ENCODE measurements at places on chromosomes 5 and 9.

- DNase-seq: no peak
Observed at GRCh38 chr9:135515083-135515951, 5.9 kb upstream of the LCN1 start.

GRCh38 chr5:131758520-131758900 lies 38.3 kb downstream of the FNIP1 start:
- no peak for DNase-seq

- DNase-seq: no peak
Observed at GRCh38 chr5:93567424-93567823, 13.6 kb downstream of the NR2F1-AS1 start.

DNA sequence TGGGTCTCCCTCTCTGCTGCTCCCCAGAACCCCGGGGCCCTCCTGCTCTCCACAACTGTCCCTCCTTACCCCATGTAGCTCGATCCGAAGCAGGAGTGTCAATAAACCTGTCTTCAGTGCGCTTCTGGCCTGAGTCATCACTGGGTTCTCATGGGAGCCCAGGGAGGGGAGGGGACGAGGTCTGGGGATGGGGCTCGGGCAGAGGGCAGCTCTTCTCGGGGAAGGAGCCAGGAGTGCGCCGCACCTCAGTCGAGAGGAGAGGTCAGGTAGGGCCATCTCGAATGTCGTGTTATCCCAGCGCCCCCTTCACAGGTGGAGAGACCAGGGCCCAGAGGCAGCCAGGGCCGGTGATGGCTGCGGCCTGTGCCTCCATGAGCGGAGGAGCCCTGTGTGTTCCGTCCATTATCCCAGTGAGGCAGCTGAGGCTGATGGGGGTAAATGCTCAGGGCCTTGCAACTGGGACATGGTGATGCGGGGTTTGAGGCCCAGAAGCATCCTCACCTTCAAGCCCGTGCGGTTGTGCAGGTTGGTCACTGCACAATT lies 52.1 kb downstream of the LRSAM1 start:
- no peak for DNase-seq

DNA sequence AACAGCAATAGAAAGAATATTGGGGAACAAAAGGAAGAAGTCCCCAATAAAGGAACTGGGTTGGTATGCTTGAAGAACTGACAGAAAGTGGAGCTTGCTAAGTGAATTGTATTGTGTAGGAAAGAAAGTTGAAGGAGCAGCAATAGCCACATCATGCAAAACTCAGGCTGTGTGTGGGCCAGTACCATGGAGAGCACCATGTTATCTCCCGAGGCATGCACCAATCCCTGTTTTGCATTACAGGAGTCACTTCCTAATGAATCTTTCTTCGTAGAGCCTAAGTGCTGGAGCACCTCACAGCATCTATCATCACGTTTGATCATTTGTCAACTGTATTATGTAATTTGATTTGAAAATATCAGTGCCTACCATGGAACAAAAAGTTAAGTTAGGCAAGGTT lies 137.7 kb upstream of the NMUR2 start:
- no peak for DNase-seq

GRCh38 chr5:96657068-96657467 lies 5.1 kb upstream of the CAST start:
- no peak for DNase-seq

- DNase-seq: no peak
Observed at GRCh38 chr5:175550055-175550805, 71.9 kb downstream of the SFXN1 start.

DNA sequence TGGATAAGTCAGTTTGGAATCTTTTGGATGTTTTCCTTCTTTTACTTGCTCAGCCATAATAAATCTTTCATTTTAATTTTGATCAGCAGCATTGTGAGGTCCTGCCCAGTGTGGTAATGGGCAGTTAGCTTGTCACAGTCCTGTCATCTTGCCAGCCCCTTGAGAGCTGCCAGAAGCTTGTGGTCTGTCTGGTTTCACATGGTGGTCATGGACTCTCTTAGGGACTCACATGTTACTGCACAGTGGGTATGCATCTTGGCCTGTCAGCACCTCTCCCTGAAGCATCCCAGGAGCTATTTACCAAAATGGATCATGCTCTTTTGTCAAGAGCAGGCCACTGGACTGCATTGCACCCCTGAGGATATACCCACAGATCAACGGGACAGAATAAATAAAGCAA lies 60.3 kb downstream of the DAPK1 start:
- no peak for DNase-seq

DNA sequence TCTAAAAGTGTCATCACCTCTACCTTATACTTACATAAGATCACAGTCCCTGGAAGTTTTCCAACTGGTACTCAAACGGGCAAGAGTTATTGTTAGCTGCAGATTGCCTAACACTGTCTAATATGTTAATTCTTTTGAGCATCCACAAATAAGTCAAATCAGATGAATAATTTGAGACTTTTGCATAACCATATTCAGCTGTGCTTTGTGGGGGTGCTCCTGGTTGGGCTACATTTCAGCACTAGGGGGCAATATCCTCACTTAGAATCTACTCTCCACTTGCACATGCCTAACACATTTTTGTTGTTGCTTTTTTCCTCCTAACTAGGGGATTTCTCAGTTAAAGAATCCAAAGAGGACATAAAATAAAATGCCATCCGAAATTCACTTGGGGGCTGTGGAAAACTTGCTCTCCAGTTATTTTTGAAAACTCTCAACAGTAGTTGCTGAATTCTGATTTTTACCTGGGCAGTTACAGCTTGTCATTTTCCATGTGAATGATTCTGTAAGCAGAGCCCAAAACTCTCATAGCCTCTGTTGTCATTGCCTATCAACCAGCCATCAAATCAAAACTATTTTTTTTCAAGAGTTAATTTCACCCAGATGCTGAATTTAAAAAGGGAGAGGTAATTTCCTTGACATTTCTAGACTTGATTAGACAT lies 71.5 kb downstream of the TRIM36 start:
- no peak for DNase-seq

DNA sequence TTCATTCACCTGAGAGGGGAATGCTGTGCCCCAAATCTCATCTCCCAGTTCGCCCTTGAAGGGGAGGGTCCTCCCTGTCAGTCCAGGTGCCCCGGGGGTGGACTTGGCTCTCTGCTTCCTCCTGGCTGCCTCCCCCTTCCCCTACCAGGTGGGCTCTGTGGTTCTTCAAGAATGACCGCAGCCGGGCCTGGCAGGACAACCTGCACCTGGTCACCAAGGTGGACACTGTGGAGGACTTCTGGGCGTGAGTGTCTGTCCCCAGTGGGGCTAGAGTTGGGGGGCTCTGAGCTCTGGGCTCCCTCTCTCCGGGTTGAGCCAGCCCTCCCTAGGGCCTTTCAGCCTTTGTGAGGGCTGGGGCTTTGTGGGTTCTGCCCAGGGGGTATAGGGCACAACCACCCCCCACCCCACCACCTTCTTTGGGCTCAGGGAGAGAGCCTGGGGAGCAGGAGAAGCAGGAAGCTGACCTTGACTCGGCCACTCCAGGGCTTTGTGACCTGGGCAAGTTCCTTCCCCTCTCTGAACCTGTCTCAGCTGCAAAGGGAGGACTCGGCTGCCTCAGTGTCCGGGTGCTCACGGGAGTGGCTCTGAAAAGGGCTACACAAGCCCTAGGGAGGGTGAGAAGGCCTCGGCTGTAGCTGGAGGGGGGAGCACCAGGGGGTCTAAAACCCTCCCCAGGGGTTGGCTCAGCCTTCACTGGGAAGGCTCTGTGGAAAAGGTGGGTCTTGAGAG lies 3.6 kb upstream of the TSPAN17 start:
- DNase-seq: no peak

DNA sequence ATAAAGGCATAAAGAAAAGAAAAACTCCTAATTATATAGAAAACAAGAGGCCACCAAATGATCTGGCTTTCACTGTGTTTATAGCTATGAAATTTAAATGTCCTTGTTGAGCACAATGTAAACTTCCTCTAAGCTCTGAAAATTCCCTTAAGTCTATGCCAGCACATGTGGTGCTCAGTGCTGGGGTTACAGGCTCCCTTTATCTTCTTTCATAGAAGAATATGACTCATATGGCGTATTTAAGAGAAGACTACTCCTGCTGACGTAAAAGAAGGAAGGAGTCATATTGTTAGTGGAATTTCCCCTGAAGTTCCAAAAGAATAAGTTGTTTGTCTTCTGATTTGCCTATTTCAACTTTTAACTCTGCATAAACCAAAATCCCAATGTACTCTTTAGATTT lies 30.4 kb downstream of the RNF145 start:
- no peak for DNase-seq

- DNase-seq: no peak
Observed at GRCh38 chr9:27945386-27945785, 372.1 kb upstream of the C9orf72 start.

GRCh38 chr9:96015876-96016686 lies 140.6 kb downstream of the ERCC6L2 start:
- DNase-seq: no peak

- DNase-seq: no peak
Observed at GRCh38 chr9:114202396-114202795, 47.1 kb downstream of the COL27A1 start.

DNA sequence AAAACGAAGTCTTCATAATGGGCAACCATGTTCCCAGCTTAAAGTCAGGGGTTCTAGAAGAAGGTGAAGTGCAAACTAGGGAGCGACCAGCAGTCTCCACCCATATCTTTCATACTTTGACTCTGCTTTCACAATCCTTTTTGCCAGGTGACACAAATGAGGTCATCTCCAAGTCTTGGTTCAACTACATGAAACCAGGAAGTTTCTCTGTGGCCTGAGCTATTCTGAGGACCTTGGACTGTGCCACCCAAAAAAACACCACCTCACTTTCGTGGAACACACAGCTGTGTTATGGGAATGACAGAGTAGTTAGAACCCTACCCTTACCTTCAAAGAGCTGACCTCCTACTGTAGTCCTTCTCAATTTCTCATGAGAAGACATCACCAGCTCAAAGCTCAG lies 309.2 kb downstream of the AGTPBP1 start:
- DNase-seq: no peak

DNA sequence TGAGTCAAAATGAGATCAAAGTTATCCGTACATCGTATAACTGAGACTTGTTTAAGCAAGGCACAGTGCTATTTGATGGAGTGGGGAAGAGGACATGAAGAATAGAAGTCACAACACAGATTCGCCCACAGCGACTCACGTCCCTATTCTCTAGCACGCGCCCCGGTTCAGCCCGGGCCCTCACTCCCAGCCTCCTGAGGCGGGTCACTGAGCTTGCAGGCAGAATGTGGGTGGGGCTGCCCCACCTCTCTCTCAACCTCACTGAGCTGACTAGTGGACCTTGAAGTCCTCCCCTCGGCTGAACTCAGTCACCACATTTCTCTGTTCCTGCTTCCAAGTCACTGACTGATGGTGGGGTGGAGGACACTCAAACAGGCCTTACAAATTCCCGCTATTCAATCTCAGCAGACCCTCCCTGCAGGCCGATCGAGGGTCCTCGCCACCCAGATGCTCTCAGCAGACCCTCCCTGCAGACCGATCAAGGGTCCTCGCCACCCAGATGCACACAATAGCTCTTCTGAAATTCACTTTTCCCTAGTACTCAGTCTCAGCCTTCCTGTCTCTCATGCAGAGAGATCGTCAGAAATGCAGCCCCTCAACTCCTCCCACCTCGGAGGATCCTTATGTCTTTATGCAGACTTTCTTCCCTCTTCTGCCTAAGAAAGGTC lies 12.9 kb downstream of the GLDC start:
- DNase-seq: no peak

- DNase-seq: no peak
Observed at GRCh38 chr9:137055385-137056364, 1.8 kb upstream of the ENTPD2 start.

GRCh38 chr5:146893991-146894390 lies 15.4 kb upstream of the PPP2R2B start:
- DNase-seq: no peak

DNA sequence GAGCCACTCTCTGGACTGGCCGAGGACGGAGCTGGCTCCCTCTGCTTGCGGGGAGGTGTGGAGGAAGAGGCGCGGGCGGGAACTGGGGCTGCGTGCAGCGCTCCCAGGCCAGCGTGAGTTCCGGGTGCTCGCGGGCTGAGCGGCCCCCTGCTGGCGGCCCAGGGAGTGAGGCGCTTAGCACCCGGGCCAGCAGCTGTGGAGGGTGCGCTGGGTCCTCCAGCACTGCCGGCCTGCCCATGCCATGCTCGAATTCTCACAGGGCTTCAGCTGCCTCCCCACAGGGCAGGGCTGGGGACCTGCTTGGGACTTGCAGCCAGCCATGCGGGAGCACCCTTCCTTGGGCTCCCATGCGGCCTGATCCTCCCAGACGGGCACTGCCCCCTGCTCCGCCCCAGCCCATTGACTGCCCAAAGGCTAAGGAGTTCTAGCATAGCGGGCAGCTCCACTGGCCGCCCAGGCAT lies 416.9 kb downstream of the MRPS30 start:
- no peak for DNase-seq

- DNase-seq: no peak
Observed at GRCh38 chr5:132076202-132076830, 2.7 kb downstream of the CSF2 start.

DNA sequence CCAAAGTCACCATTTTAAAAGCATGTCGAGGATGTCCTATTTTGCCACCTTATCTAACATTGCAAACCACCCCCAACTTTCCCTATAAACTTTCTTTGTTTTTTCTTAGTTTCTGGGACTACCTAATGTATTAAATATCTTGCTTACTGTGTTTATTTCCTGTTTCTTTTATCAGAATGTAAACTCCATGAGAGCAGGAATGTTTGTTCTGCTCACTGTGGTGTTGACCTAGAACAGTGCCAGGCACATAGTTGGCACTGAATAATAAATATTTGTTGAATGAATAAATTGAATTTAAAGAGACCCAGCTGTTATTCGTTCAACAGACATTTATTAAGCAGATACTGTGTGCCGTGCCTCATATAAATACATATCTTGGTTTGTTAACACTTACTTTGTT lies 35.2 kb downstream of the MACIR start:
- no peak for DNase-seq

DNA sequence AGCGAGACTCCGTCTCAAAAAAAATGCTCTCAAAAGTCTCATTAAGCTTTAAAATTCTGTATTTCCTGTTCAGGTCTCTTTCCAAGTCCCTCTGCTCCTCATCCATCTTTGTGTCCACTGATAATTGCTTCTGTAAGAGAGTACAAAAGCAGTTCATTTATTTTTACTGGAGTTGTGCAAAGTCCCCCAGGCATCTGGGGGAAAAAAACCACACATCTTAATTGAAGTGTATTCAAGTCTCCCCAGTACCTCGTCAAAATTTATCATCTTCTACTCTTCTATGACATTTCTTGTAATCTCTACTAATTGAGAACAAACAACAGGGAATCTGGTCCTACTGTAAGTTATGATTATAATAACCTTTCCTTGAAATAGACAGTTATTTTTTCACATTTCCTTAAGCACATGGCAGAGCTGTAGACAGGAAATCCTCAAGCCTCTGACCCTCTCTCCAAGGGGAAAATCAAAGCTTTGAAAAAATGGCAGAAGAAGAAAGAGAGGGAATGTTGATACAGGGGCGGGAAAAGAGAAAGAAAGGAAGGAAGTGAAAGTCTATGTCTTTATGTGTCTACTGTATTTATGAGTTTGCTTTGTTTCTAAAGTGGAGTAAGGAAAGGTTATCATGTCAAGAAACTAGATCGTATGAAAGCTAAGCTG lies 51.5 kb downstream of the RAI14 start:
- no peak for DNase-seq

DNA sequence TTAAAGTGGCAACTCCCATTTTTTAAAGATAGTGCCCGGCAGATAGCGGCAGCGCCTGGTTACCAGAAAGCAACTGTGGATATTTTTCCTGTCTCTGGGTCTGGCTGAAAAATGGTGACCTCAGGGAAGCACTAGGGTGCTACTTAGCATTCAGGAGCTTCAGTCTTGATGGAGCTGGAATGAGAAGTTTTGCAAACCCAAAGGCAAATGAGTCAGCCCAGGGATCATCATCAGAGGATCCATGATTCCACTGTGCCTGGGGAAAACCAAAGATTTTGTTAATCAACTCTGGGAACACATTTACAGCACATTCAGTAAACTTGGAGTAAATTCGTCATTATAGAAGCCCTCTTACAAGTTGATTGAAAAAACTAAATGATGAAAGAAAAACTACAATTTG lies 26.7 kb downstream of the F2R start:
- no peak for DNase-seq

Data from thoracic aorta (tissue), 2 donors.